Mammary microvascular endothelial cell (primary cell): ENCODE measurements at places on chromosomes 12 and 14. TPM values are rescaled to one million over a fixed set of nuclear protein-coding genes. Genes with fewer than 3 reads are reported as not detected.

The DIABLO gene
- total RNA-seq, result 60.7 and 63.3 TPM in 2 replicates

The CELA1 gene
- not detected in 2 replicates for total RNA-seq

The GPR68 gene
- 2.1 and 2.2 TPM in 2 replicates for total RNA-seq

The CD69 gene
- 0.25 and 0.40 TPM in 2 replicates for total RNA-seq

The RTN1 gene
- 0.25 and 0.87 TPM in 2 replicates for total RNA-seq

The GPD1 gene
- total RNA-seq, result not detected in 2 replicates

The SYCP3 gene
- not detected in 2 replicates for total RNA-seq

The TRPV4 gene
- 2.4 and 3.4 TPM in 2 replicates for total RNA-seq

The KRT3 gene
- not detected in 2 replicates for total RNA-seq

The CLEC1B gene
- not detected in 2 replicates for total RNA-seq

The ERO1A gene
- total RNA-seq, result 80.6 and 91.5 TPM in 2 replicates

The GLIPR1L2 gene
- 0.05 and 0.07 TPM in 2 replicates for total RNA-seq

The OR4E2 gene
- not detected in 2 replicates for total RNA-seq

The BMP4 gene
- 95.3 and 102 TPM in 2 replicates for total RNA-seq

The C14orf39 gene
- total RNA-seq, result not detected in 2 replicates

The EXOC5 gene
- total RNA-seq, result 57.5 and 59.6 TPM in 2 replicates

The DHRS4 gene
- total RNA-seq, result 54.6 and 64.4 TPM in 2 replicates

The OVCH1 gene
- not detected in 2 replicates for total RNA-seq

The MEG3 gene
- 4.1 and 5.6 TPM in 2 replicates for total RNA-seq

The CCDC38 gene
- 0.07 and 0.15 TPM in 2 replicates for total RNA-seq

The IL22 gene
- total RNA-seq, result not detected in 2 replicates

The ANAPC7 gene
- 38.4 and 44.1 TPM in 2 replicates for total RNA-seq

The KRT77 gene
- not detected in 2 replicates for total RNA-seq

The FOXN4 gene
- total RNA-seq, result not detected in 2 replicates

The SERPINA1 gene
- not detected in 2 replicates for total RNA-seq

The TSHR gene
- not detected in 2 replicates for total RNA-seq

The LRRK2 gene
- 0.33 and 0.94 TPM in 2 replicates for total RNA-seq

The SLC25A47 gene
- not detected in 2 replicates for total RNA-seq

The SIX1 gene
- total RNA-seq, result 0.30 TPM in 1 of 2 replicates, not detected in the other

The NPFF gene
- not detected in 2 replicates for total RNA-seq

The OASL gene
- total RNA-seq, result 7.7 and 11.3 TPM in 2 replicates

The SLC6A12 gene
- total RNA-seq, result not detected in 2 replicates

The SERPINA12 gene
- not detected in 2 replicates for total RNA-seq

The HOXC11 gene
- total RNA-seq, result not detected in 2 replicates

The KCNC2 gene
- total RNA-seq, result not detected in 2 replicates

The NANOG gene
- not detected in 2 replicates for total RNA-seq

The TMTC1 gene
- total RNA-seq, result 6.6 and 9.3 TPM in 2 replicates

The CATSPERB gene
- total RNA-seq, result under 0.01 TPM in 1 of 2 replicates, not detected in the other
